ENCODE measurements at places on chromosomes 11 and 22.

GRCh38 chr11:18676803-18677202 is 21.8 kb upstream of the TMEM86A start:
- no peak for DNase-seq

DNA sequence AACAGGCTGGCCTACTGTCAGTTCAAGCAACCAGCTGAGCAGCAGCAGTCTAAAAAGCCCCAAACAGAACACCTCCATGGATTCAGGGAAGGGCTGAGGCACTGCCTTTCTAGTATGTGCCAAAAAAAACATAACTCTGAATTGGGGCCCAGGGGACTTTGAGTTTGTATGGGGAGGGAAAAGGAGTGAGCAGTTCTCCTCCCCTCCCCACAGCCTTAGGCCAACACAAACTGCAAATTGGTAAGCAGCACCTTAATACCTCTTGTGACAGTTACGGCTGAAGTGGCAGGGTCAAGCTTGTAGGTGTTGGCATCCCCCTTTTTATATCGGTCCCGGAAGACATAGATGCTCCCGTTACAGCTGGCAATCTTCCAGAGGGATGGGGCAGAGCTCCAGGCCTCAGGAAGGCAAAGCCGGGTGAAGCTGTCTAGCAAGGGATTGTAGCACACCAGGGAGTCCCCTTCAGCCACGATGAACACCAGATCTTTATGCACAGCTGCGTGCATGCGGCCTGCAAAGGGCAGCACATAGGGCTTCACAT is 6.0 kb downstream of the KBTBD4 start:
- DNase-seq: no peak

DNA sequence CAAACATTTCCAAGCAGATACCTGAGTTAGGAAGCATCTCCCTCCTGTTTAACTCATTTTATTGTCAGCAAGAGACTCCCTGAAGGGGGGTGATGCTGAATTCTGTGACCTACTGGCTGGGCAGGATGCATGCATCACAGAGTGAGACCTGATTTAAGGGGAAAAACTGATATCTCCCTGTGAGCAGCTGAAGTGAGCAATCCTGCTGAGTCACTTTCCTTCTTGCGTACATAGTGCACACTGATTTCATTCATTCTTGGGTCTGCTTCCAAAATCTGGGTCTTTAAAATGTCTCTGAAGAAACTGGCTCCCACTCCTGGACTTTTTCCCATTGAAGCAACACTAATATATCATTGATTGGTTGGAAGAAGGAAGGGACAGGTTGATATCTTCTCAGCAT is 23.3 kb downstream of the P4HA3 start:
- DNase-seq: no peak

GRCh38 chr11:115765803-115766239 is 261.6 kb upstream of the CADM1 start:
- no peak for DNase-seq

DNA sequence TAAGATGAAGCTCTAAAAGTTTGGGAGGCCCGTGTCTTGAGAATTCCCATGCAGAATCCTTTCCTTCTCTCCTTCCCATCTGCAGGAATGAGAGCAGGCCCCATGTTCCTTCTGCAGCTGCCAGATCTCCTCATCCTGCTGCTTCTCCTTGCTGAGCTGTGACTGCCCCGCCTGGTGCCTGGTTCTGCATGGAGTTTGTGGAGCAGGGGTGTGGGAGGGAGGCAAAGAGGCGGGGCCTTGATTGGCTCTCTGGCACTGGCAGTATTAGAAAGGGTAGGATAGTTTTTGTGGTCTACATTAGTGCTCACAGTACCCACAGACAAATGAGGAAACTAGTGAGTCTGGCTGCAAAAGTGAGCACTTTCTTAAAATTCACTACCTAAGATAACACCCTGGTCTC is 91.1 kb upstream of the CLPB start:
- DNase-seq: no peak

DNA sequence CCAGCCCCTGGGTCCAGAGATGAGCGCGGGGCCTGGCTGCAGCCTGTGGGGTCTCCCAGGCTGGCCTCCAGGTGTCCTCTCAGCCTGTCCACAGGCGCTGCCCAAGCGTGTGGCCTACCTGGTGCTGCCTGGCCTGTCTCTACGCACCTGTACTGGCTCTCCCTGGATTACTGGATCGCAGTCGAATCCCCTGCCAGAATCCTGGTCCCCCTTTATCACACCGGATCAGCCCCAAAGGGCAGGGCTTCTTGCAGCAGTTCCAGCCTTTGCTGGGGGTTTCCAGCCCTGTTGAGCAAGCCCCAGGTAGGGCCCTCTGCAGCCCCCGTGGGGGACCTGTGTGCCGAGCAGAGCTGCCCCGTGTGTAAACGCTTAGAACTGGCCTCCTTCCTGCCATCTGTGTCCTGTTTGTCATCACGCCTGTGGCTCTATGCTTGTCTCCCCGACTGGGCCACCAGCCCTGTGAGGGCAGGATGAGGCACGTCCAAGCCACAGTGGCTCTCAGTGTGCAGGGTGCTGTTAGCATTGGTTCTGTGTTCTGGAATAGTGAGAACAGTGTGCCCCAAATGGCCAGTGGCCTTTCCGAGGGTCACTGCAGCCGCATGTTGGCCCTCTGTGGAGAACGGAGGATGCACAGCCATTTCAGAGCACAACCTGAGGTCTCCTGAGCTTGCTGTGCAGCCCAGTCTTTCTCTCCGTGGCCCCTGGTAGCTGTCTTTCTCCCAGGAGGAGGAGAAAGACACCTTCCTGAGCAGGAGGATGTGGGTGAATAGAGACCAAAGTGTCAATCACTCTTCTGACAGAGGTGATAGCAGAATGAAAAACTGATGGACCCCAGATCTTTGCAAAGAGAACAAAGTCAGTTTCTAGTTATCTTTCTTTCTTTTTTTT is 13.9 kb upstream of the TXNRD2 start:
- DNase-seq: no peak

GRCh38 chr22:23305321-23305910 is 125.1 kb downstream of the BCR start:
- DNase-seq: no peak
